ENCODE measurements at places on chromosomes 13 and 19.

DNA sequence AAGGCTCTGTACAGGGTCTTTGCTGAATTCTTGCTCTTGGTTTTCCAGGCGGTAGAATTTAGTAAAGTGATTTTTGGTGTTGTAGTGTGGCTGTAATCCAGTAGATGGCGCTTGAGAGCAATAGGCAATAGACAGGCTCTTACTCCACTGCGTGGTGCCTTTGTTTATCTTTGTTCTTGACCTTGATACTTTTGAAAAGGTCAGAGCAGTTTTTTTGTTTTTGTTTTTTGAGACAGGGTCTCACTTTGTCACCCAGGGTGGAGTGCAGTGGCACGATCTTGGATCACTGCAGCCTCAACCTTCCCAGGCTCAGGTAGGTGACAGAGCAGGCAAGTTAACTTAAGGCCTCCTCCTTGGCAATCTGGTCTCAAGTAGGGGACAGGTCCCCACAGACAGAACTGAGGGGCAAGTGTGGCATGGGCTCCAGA lies 12.2 kb upstream of the LILRA5 start:
- DNase-seq: peak; percentile 5

DNA sequence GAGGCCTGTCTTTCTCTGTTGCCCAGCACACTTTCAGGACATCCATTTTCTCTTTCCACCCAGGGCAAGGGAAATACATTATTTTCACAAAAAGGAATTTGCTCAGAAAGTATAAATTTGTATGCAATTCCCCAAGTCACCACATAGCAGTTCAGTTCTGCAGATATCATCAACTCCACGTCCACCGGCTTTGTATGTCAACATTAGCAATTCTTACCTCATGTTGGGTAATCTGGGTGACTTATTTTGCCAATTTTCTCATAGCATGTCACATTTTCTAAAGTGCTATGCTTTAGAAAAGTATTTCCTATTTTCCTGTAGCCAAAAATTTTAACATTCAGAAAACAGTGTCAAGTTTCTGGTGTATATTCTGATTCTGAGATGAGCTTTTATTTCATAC lies 501.8 kb downstream of the EFNB2 start:
- no peak for DNase-seq

GRCh38 chr19:45340232-45340898 lies at the start of gene KLC3:
Gene KLC3 (plus strand): TSS chr19:45340750. CDS start chr19:45345542, 4,792 bp downstream.
- peak; percentile 10 for DNase-seq

- no peak for DNase-seq
Observed at GRCh38 chr19:37975596-37976515, 68.8 kb downstream of the SIPA1L3 start.

DNA sequence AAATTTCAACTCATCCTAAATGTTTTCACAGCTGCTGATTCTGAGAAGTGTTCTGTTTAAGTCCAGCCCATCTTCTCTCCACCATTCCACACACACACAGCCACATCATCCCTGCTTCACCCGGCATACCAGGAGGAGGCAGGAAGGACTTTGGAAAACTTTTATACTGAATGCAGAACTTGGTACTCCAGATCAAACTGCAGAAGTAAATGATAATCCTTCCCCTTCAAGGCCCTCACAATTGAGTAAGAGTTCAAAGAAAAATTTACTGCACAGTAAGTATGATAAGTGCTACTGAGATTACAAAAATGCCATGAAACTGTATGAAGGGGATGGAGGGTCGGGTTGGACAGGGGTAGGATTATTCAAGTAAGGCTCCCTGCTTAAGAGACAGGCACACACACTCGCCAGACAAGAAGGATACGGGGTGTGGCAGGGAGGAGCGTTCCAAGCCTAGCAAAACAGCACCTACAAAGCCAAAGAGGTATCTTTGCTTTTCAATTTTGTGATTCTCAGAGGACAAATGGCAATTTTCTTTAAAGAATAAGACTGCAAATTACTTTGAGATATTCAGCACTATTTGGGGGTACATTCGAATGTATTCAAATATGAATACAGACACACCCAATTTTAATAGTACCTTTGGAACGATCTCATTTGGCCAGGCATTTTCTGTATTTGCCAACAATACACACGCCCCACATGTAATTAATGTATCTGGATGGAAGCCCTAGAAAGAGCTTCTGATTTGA lies 2.5 kb downstream of the USP12 start:
- no peak for DNase-seq

GRCh38 chr13:33318037-33318436 lies 32.5 kb upstream of the STARD13 start:
- no peak for DNase-seq

GRCh38 chr19:31438401-31439269 lies 89.4 kb upstream of the TSHZ3 start:
- no peak for DNase-seq

DNA sequence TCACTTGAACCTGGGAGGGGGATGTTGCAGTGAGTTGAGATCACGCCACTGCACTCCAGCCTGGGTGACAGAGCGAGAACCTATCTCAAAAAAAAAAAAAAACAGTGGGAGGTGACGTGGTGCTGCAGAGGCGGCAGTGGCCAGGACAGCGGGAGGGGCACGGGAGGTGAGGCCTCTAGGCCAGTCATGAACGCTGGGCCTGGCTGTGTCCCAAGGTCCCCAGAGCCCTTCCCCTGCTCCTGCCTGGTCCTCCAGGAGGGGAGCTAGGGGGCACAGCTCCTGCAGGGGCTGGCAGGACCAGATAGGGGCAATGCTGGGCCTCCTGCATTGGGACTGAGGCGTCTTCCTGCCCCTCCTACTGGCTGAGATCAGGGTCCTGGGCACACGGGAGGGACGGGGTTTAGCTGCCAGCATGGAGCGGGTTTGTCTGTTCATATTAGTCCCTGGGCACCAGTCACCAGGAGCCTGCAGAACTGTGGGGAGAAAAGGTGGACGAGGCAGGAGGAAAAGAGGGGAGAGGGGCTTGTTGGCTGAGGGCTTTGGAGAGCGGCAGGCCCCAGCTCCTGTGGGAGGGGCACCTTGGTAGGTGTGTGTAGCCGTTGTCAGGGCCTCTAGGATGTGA lies 4.5 kb downstream of the MAP2K7 start:
- no peak for DNase-seq

- no peak for DNase-seq
Observed at GRCh38 chr19:34263745-34264237, 9.4 kb downstream of the GARRE1 start.

DNA sequence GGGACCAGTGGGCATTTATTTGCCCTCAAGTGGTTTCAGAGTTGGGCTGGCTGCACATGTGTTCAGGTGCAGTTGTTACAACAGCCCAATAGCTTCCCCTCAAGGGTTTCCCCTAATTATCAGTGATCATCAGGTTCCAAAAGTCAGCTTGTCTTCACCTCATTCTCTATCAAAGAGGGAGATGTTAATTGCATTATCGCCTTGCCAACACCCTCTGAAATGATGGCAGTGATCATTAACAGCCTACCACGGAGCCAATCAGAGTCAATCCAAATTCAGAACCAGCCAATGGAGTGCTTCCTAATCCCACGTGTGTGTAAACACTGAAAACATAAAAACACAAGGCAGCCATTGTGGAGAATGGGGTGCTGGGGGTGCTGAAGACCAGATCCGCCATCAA lies 248.4 kb upstream of the ZNF507 start:
- DNase-seq: no peak

All from stimulated activated naive CD4-positive, alpha-beta T cell treated with Interleukin-2 at 50 U/mL for 16 hours (primary cell).